NCI-H1694 (cell line): ENCODE measurements at places on chromosomes 1 and 21.

GRCh38 chr21:41345934-41346685 lies 15.7 kb upstream of the MX2 start:
- no peak for DNase-seq

DNA sequence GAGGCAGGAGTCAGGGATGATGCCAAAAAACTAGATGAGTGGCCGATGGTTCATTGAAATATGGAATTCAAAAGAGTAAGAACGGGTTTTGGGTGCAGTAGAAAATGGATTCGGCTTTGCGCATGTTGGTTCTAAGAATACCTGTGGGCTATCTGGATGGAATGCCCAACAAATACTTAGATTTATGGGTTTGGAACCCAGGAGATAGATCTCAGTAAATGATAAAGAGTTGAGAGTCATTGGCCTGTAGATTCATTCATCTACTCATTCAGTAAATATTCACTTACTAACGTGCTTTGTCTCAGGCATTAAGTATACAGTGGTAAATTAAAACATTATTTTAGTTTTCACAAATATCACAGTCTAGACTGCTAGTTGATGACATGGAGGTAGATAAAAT lies 247.7 kb downstream of the NFIA start:
- DNase-seq: no peak

DNA sequence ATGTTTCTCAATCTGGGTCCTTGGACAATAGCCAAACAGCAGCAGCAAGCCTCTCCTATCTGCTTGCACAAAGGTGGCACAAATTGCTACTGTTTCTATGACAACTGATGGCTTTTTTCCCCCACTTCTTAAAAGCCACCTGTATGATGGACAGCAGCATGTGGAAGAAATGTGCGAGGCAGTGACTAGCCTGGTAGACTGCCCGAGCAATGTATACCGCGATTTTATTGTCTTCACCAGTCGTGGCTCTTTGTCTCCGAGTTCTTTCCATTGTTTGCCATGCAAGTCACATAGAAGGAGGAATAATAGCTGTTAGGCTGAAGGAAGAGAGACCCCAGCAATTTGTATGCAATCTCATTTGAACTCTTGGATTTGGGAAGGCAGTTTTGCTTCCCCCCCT lies 79.4 kb downstream of the S1PR1 start:
- no peak for DNase-seq

DNA sequence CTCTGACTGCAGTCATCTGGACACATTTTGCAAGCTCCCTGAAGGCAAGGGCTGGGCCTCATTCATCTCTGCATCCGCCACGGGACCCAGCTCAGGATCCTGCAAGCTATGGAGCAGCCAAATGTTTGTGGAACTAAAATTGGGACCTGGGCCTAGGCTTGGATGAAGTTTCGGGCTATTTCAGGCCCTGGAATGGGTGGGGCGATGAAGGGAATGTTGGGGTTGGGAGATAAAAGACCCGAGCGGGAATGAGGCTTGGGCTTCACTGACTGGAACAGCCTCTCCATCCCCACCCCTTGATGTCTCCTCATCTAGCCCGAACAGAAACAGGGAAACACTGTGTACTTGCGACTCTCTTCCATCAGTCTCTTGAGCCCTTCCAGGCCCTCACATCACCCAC lies 7.3 kb upstream of the AHCYL1 start:
- DNase-seq: no peak

- DNase-seq: no peak
These were observed 42.4 kb downstream of the C1orf87 start for GRCh38 chr1:60031146-60031545.

DNA sequence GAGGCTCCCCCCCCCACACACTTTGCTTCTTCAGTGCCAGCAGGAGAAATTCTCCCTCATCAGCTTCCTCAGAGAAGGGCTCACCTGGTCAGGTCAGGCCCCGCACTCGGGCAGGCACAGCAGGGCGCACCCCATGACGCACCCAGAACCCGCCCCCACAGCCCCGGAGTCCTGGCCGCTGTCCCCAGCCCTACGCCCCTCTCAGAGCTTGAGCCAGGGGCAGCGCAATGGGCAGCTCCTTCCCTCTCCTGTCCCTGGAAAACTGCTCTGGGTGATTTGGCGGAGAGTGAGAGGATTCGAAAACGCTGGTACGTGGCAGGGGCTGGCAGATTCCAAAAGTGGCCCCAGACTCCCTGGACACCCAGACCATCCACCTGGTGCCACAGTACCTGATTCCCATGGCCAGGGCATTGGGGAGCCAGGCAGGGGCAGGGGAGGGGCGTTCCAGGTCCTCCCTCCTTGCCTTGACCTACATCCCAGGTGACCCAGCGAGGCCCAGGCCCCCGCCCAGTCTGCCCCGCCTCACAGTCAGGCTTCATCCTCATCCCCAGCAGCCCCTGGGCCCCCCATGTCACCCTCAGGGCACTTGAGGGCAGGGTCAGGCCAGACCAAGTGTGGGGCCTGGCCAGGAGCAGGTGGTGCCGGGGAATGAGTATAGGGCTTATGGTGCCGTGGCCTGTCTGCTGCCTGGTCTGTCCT lies 23.7 kb downstream of the RRP1 start:
- DNase-seq: no peak

- no peak for DNase-seq
These were observed 22.1 kb downstream of the VWA5B1 start for GRCh38 chr1:20312818-20313217.

DNA sequence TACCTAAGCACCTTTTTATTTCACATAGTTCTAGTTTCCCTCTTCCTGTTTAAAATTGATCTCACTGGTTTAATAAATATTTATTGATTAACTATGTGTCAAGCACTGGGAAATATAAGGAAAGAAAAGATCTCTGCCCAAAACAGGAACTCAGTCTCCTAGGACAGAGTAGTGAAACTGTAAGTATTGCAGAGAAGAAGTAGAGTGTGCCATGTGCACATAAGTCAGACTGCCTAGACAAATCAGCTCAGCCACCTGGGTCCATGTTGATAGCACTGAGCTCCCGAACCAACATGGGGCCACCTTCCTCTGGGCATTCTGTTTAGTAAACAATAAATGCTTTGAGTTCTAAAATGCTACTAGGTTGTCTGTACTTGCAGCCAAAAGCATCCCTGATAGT lies 9.8 kb upstream of the SSX2IP start:
- DNase-seq: no peak

- DNase-seq: no peak
These were observed 7.8 kb downstream of the HEYL start for GRCh38 chr1:39631361-39632322.

GRCh38 chr1:101026430-101026788 lies 825 bp upstream of the DPH5 start:
- DNase-seq: no peak
